Left ventricle myocardium superior (tissue), 1 donor: ENCODE measurements at places on chromosomes 2 and 18.
A peak's percentile ranks its signal among the peaks of the same experiment; 100 is the strongest.

DNA sequence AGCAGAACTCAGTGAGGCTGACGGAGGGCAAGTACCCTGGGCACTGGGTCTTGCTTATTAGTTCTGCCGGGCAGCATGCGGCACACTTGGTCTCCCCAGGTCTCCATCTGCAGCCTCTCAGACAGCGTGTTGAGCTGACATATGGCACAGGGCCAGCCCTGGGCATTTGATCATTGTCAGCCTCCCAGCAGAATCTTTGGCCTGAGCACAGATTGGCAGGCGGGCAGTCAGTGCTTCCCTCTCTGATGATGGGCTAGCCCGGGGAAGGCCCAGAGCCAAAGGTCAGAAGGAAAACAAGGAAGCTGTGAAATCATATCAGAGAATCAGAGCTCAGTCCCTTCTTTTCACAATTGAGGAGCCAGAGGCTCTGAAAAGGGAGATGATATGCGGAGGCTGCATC is 150.1 kb upstream of the LRRTM1 start:
- DNase-seq: peak; percentile 67

DNA sequence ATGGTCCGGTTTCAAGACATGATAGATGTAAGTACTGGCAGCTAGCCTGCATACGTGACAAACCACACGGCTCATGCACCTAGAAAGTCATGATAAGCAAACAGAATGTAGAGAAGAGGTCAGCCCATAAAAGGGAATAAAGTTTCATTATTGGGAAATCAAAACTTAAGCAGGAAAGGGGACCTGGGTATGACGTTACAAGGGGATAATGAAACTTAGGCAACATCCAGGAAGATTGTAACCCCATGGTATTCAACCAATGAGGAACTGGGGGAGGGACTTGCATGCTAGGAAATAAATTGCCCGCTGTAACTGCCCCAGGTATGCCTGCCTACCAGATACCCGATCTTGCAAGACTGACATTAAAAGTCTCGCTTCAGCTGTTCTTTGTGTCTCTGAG is 1679.0 kb downstream of the SUCLG1 start:
- no peak for DNase-seq

GRCh38 chr18:64803471-64803870 is 654.6 kb upstream of the LINC00305 start:
- DNase-seq: no peak

DNA sequence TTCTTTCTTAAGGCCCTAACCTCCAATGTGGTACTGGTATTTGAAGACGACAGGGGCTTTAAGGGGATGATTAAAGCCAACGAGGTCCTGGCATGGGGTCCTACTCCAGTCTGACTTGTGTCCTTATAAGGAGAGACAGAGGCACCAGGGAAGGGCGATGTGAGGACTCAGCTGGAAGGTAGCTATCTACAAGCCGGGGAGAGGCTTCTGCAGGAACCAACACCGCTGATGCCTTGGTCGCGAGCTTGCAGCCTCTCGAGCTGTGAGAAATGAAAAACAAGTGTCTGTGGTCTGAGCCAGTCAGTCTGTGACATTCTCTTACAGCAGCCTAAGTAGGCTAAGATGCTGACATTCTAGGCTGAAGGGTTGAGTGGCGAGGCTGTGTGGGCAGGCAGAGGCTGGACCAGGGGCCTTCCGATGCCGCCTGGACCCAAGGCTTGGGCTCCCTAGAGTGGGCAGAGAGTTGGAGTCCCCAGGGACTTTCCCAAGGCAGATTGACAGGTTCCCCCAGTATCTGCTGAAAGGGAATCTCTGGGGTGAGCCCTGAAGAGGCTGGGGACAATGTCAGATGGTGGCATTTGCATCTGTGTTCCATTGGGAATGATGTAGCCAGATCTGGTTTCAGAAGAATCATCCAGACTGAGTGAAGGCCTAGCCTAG is 322.9 kb upstream of the HS6ST1 start:
- DNase-seq: no peak

DNA sequence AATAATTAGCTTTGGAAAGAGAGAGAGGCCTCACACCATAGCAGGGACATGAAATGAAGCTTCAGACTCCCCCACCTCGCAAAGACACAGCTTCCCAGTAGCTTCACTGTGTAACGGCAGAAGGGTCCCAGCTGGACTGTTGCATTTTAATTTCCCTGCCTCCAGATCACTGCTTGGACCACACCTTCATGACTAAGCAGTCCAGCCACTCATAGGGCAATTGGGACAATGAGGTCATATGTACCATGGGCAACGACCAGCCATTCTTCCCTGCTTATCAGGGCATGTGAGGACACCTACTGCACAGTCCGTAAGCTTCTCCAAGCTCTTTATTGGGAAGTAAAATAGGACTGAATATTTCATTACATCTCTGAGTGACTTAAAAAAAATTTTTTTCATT is 183.0 kb downstream of the MREG start:
- DNase-seq: no peak

- no peak for DNase-seq
These were observed 13.9 kb downstream of the CKAP2L start for GRCh38 chr2:112750560-112750843.

- peak; percentile 44 for DNase-seq
These were observed 9.2 kb upstream of the CDKL4 start for GRCh38 chr2:39252888-39253518.

DNA sequence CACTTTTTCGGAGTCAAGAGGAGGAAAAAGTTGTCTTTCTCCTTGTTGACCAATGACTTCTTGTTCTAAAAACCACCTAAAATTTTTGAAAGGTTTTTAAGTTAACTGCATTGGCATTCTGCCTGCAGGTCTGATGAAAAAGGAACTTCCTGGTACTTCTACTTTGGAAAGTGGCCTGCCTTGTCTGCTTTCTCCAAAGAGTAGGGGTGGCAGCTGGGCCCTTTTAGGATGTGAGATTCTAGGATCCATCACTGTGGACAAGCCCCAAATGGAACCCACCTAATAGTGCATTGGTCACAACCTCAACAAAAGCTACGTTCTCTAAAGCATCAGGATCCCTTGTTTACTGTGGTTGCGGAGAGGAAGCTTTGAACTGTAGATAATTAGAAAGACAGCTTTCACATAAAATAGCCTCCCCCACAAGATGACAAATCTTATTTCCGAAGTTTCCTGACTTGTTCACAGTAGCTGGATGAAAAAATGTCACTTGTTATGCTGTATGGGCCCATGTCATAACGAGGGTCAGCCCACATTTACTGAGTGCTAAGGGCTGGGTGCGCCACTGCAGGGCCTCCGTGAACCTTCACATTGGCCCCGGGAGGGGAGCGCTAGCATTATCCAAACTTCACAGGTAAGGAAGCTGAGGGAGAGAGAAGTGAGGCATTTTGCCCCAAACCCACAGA is 17.4 kb downstream of the ASPRV1 start:
- no peak for DNase-seq

- DNase-seq: no peak
These were observed 207.1 kb upstream of the SLC8A1 start for GRCh38 chr2:40658941-40659340.

GRCh38 chr18:51082571-51083267 is 52.7 kb downstream of the SMAD4 start:
- no peak for DNase-seq

- no peak for DNase-seq
These were observed 35.4 kb downstream of the NTSR2 start for GRCh38 chr2:11634584-11634983.

DNA sequence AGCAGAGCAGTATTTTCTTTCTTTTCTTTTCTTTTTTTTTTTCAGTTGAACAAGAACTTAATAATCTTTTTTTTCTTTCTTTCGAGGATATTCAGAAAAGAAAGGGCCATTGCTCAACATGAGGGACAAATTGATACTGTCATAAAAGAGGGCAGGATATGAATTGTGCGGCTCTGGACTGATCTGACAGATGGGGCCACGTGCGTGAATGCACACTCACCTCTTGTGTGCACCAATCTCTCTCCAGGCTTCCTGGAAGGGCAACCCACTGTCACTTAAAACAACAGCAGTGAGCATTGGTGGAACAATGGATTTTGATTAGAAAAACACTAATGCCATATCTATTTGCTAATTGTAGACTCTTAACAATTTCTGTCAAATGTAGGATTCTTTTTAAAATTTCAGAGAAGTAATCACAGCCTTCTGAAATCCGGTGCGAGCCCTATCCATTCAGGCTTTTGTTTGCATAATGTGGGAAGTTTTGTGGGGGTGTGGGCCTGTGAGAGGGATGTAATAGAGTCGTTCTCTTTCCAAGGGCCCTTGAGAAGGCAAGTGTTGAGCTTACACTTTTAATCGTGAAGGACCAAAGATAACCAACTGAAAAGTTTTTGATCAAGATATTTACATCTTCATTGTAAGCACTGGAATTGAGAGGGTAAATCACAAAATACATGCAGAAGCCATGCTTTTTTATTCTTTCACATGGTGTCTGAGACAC is 298.8 kb downstream of the SP3 start:
- DNase-seq: no peak

GRCh38 chr2:54595161-54595803 is 128.2 kb upstream of the EML6 start:
- no peak for DNase-seq

DNA sequence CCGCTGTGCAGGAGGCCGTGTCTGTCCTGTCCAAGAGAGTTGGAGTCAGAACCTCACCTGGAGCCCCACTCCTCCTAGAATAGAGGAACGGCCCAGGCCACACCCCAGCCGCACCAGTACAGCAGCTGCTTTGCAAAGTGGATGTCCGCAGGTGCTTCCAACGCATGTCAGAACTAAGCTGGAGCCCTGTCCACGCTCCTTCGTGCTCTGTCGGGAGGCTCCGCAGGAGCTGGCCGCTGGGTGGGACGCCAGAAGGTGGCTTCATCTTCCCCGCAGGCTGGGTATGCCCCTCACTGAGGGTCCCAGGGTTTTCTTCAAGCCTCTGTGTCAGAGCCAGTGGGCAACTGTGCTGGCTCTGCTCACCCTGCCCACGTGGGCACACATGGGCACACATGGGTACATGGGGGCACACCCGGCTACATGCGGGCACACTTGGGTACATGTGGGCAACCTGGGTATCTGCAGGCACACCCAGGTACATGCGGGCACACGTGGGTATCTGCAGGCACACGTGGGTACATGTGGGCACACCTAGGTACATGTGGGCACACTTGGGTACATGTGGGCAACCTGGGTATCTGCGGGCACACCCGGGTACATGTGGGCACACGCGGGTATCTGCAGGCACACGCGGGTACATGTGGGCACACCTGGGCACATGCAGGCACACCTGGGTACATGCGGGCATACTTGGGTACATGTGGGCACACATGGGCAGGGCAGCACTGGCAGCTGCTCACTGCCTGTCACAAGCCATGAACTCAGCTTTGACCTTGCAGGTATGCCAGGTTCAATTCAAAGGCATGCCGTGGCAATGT is 67.1 kb upstream of the CTDP1 start:
- no peak for DNase-seq

DNA sequence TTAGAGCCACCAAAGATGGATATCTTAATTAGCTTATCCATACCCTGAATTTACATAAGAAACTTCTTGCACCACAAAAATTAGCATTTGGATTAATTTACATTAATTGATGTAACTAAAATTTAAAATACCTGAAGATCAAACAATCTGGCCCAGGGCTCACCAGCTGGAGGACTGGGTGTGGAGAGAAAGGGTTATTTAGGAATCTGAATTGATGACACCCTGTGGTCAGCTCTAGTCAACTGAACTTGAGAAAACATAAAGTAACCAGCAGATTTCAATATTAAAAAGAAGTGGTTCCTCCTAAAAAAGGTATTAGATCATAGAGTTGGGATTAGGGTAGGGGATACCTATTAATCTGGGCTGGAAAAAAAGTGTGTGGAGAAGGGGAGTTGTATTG is 122.5 kb downstream of the STRN start:
- DNase-seq: no peak

DNA sequence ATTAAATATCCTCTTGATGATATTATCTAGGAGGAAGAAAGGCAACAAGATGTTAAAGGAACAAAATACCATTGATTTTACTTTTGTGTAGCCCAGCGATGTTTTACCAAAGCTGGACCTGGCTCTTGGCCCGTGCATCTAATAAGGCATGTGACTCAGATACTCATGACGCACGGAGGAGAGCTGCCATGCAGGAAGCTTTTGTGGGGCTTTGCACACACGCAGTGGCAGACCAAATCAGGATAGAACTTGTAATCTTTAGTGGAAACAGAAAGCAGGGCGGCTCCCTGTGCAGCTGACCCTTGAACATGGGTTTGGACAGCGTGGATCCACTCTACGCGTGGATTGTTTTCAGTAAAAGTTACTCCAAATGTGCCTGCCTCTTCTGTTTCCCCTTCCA is 190.0 kb downstream of the NAPG start:
- DNase-seq: no peak

- no peak for DNase-seq
These were observed 94.5 kb upstream of the FN1 start for GRCh38 chr2:215530191-215530968.

- no peak for DNase-seq
These were observed 128.6 kb downstream of the ZNF532 start for GRCh38 chr18:58993260-58993659.

- no peak for DNase-seq
These were observed 478.8 kb downstream of the PTPRM start for GRCh38 chr18:8045884-8046281.

- peak; percentile 28 for DNase-seq
These were observed 16.5 kb downstream of the GPC1 start for GRCh38 chr2:240451791-240452461.

DNA sequence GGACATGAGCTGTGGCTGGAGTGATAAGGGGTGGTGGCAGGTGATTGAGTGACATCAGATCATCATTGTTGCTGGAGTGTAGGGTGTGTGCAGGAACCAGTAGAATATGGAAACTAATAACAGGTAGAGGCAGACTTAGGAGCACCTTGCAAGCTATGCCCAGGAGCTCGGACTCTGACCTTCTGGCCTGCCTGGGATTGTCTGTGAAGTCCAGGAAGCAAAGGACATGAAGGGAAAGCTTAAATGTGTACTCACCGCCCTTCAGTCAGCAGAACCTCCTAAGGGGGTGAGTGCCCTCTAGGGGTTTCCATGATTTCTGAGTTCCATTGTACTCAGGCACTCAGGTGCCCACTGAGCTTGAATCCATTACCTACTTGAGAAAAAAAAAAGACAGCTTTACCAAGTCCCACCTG is 104.2 kb downstream of the CRIM1 start:
- no peak for DNase-seq

- no peak for DNase-seq
These were observed 38.2 kb upstream of the LYPD6B start for GRCh38 chr2:149000158-149000938.

- DNase-seq: no peak
These were observed 87.2 kb downstream of the KCTD18 start for GRCh38 chr2:200422532-200423261.

DNA sequence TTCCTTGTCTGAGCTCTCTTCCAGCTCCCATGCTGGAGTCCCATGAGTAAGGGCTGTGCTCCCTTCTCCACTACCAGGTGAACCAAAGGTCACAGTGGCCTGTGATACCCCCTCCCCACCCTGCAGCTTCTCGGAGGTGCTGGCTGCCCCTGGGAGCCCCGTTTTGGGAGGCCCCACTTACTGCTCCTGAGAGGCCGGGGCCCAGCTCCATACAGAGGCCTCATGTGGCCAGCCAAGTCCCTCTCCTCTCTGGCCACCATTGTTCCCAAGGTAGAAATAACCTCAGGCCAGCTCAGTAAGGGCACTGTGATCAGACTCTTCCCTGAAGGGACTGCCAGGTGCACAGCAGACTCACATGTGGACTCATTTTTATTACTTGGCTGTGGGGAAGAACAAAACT is 6.0 kb downstream of the RAB11FIP5 start:
- DNase-seq: no peak
